ENCODE measurements at places on chromosomes 6 and 20. TPM values are rescaled to one million over a fixed set of nuclear protein-coding genes. Genes with fewer than 3 reads are reported as not detected.

SLC25A27 gene
- total RNA-seq: 0.32 TPM

C6orf15 gene
- 0.91 TPM for total RNA-seq

PKIB gene
- 0.89 TPM for total RNA-seq

C6orf141 gene
- 1.1 TPM for total RNA-seq

MRPS26 gene
- total RNA-seq: 63.8 TPM

XKR7 gene
- not detected for total RNA-seq

SLC22A16 gene
- total RNA-seq: not detected

RPS6KA2 gene
- 14.1 TPM for total RNA-seq

HCK gene
- total RNA-seq: not detected

APCDD1L gene
- not detected for total RNA-seq

SEMG2 gene
- not detected for total RNA-seq

KCNK16 gene
- not detected for total RNA-seq

BPIFB1 gene
- total RNA-seq: not detected

VSX1 gene
- not detected for total RNA-seq

FLRT3 gene
- 32.3 TPM for total RNA-seq

NOX3 gene
- not detected for total RNA-seq

PNPLA1 gene
- total RNA-seq: not detected

RHAG gene
- not detected for total RNA-seq

ZHX3 gene
- total RNA-seq: 5.3 TPM

SNX9 gene
- 51.4 TPM for total RNA-seq

CLIC5 gene
- total RNA-seq: not detected

NFKBIL1 gene
- total RNA-seq: 19.7 TPM

PRDM13 gene
- not detected for total RNA-seq

TINAG gene
- total RNA-seq: not detected

PAK5 gene
- total RNA-seq: not detected

MICB gene
- total RNA-seq: 17.6 TPM

CASS4 gene
- total RNA-seq: 0.07 TPM

PTCRA gene
- not detected for total RNA-seq

PRR3 gene
- 0.64 TPM for total RNA-seq

OGFRL1 gene
- 5.8 TPM for total RNA-seq

E2F3 gene
- total RNA-seq: 9.3 TPM

JARID2 gene
- total RNA-seq: 0.56 TPM

CYP39A1 gene
- total RNA-seq: not detected

B3GAT2 gene
- total RNA-seq: not detected

PRND gene
- not detected for total RNA-seq

All from MG63 (cell line).